Purkinje cell (primary cell): ENCODE measurements at places on chromosomes 6 and 20. TPM values are rescaled to one million over a fixed set of nuclear protein-coding genes. Genes with fewer than 3 reads are reported as not detected.

Gene ATP6V1G2
- polyA plus RNA-seq: 154 and 211 TPM in 2 replicates

Gene RGS17
- 3.1 and 5.8 TPM in 2 replicates for polyA plus RNA-seq

Gene RAET1L
- not detected in 2 replicates for polyA plus RNA-seq

Gene LTB
- not detected in 2 replicates for polyA plus RNA-seq

Gene COL10A1
- polyA plus RNA-seq: 0.09 and 3.7 TPM in 2 replicates

Gene COL19A1
- 2.5 TPM in 1 of 2 replicates, not detected in the other for polyA plus RNA-seq
